Stimulated activated CD8-positive, alpha-beta memory T cell treated with anti-CD3 and anti-CD28 coated beads, Interleukin-4, amount 100 ng/mL, for 4 hours (primary cell): ENCODE measurements at places on chromosomes 12 and 14.

DNA sequence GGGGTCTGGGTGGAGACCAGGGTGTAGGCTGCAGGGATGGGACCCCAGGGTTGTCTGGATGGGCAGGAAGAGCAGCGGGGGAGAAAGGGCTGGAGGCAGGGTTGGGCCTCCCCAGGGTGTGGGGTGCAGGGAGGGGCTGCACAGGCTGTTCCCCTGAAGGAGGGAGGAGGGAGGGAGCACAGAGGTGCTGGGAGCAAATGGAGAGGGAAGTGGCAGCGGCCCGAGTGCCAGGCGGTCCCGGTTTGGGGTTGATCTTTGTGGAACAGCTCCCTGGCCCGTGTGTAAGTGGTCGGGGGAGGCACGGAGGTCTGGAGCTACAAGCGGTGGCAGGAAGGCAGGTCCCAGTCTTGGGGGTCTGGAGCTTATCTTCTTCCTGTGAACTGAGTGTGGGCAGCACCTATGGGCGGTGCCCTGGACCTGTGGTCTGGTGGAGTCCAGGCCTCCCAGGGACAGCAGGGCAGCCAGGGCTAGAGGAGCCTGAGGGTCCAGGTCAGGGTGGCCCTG lies 391.6 kb downstream of the TMEM121 start:
- DNase-seq, result no peak

- no peak for DNase-seq
Measured at GRCh38 chr12:24902511-24903328, 46.2 kb downstream of the BCAT1 start.

GRCh38 chr14:100778951-100779690 lies 46.8 kb upstream of the MEG3 start:
- no peak for DNase-seq

GRCh38 chr12:47791351-47791746 lies 18.3 kb downstream of the SLC48A1 start:
- no peak for DNase-seq

GRCh38 chr12:43501703-43502102 lies 50.3 kb downstream of the ADAMTS20 start:
- DNase-seq, result no peak

GRCh38 chr14:37021390-37021789 lies 151.0 kb downstream of the SLC25A21 start:
- no peak for DNase-seq

GRCh38 chr14:37438444-37438843 lies 156.6 kb downstream of the FOXA1 start:
- no peak for DNase-seq

DNA sequence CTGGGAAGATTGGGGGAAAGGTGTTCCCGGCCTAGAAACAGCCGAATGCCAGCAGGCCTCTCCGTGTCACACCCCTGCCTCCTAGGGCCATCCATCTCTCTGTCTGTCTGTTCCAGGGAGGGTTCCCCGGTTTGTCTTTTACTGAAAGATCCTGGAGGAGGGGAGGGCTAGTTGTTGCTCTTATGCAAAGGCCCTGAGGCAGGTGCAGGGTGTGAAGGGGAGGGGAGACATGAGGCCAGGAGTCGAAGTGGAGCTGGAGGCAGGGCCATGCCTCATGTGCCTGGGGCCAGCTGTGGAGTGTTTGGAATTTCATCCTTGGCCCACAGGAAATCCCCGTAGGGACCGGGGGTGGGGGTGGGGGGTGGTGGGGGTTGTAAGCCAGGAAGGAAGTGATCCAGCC lies 8.7 kb upstream of the RCOR1 start:
- DNase-seq, result no peak

DNA sequence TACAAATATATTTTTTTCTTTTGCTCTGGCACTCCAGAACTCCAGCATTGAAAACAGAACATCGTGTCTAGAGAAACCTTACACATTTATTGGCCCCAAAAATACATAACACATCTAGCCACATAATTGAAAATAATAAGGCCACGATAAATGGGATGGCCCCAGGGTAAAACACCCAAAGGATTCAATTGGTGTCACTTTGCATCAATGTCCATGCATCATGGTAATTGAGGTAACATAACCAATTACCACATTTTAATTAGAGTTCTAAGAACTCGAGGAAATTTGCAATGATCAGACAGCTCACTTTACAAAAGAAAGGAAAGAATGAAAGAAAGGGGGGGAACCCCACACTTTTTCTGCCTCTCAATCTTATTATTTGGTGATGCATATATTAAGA lies 151.8 kb upstream of the NPAS3 start:
- no peak for DNase-seq

GRCh38 chr12:68178774-68179439 lies 19.4 kb upstream of the IFNG start:
- no peak for DNase-seq

DNA sequence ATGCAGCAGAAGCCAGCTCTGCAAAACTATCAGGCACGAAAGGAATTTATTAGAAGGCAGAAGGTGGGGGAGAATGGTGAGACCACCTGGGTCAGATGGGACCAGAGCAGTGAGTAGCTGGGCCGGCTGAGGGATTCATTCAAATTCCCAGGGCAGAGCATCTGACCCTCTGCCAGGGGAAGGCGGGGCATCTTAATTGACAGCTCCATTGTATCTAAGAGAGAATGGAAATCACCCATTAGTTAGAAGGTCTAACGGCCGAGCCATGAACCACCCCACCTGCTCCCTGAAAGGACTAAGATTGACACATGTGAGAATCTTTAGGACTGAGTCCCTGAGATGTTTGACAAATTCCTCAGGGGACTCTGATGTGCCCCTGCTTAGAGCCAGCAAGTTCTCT lies 83.7 kb downstream of the PHETA1 start:
- no peak for DNase-seq
